Fibroblast of gingiva (primary cell): ENCODE measurements at places on chromosomes 5 and 9.
A peak's percentile ranks its signal among the peaks of the same experiment; 100 is the strongest.

- no peak for DNase-seq
Measured at GRCh38 chr9:75111019-75111622, 22.8 kb downstream of the OSTF1 start.

- no peak for DNase-seq
Measured at GRCh38 chr5:150618588-150619281, 21.7 kb upstream of the SYNPO start.

GRCh38 chr9:82109626-82110025, 121.1 kb downstream of the SPATA31D1 start:
- DNase-seq, result peak; percentile 50

GRCh38 chr5:67493676-67494075, 297.1 kb upstream of the CD180 start:
- DNase-seq, result peak; percentile 43

- peak; percentile 75 for DNase-seq
Measured at GRCh38 chr5:116009806-116010205, 22.5 kb upstream of the ARL14EPL start.
